Astrocyte of the hippocampus (primary cell): ENCODE measurements at places on chromosomes 12 and 14.

DNA sequence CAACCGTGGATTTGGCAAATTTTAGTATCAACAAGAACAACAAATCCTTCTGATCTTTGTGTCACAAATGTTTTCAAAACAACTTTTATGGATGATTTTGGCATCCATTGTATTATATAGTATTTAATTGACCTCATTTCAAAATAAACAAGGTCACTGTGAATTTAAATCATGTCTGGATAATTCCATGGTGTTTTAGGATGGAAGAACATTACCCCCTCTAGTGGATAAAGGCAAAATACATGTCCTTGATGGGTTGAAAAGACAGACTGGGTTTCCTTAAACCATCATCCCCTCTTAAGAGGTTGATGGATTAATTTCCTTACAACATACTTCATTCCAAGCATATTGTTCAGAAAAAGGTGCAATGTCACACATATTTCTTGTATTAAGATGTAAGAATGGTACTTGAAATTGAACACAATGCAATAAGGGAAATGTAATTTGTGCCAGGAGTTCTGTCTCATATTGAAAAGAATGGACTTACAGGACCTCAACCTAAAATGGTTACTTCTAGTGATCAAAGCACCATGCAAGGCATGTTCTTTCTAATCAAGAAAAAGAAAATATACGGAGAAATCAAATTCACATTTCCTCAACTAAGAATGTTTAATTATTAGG lies 352.0 kb downstream of the BCAT1 start:
- peak; percentile 65 for DNase-seq

DNA sequence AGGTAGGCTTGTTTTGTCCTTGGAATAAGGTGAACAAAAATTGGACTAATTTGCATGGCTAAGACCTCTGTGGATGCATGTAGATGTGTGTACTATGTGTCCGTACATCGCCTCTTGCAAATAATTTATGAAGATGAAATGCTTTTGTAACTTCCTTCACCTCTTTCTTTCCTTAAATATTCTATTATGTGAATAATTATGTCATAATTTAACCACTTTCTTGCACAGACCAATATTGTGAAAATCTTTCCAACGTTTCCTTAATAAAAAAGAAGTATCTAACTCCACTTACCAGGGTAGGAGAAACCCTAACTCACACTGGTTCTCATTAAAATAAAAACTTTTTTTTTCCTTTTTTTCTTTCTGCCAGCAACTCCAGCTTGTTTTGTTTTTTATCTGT lies 4.0 kb downstream of the NANOG start:
- DNase-seq, result no peak

DNA sequence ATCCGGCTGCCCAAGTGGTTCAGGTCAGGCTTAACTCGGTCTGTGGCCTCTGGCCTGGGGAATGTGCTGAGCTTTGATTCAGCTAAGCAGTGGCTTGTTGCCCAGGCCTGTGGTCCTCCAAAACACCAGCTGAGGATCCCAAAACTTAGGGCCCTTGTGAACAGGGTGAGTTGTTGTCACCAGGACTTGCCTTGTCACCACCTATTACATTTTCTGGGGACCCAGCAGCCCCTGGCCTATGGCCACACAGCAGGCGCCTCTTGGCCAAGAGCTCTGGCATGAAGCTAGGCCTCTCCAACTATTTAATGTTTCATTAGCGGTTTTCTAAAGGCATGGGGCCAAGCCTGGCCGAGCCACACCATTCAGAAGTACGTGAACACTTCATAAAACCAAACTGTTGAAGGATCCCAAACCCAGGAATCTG lies 343.7 kb downstream of the CACNA1C start:
- DNase-seq, result peak; percentile 89

- peak; percentile 98 for DNase-seq
Measured at GRCh38 chr14:68232300-68233055, 412.9 kb downstream of the RAD51B start.

DNA sequence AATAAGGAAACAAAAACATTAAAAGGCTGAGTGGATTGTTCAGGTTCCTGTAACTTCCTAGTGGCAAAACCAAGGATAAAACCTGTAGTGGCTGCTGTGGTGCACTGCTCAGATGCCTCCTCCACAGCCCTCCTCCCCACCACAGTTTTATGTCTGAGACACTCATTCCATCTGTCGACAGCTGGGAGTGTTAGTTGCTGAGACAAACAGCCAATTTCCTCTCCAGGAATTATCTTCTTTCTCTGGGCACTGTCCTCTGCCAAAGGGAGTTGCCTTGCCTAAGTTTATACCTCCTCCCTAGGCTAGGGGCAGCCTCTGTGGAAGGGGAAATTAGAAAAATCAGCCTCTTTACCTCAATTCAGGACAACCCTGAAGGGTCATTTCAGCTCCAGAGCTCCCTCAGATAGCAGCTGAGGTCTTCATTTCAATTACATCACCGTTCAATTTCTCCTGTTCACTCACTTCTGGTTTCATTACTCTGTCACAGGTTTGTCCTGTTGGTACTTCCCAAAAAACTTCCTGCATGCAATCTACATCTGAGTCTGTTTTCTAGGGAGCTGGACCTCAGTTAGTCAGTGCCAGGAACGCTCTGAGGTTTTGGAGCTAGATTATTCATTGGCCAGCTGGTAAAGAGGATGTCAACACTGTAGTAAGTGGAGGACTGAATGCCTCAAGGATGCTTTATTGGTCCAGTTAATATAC lies 74.9 kb upstream of the ATP2B1 start:
- no peak for DNase-seq

DNA sequence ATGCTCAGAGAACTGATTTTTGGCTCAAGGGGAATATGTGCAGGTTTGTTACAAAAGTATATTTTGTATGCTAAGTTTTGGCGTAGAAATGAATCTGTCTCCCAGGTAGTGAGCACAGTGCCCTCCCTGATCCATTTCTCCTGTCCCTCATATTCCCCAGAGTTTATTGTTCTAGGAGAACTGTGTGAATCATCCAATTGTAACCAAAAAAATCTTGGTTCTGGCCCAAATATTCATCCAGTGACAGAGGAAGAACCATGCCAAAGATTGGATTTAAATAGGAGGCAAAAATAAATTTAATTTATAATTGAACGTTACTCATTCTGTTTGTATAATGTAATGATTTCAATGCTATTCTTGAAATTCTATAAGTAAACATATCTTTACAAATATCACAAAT lies 4.8 kb downstream of the CATSPERB start:
- no peak for DNase-seq

DNA sequence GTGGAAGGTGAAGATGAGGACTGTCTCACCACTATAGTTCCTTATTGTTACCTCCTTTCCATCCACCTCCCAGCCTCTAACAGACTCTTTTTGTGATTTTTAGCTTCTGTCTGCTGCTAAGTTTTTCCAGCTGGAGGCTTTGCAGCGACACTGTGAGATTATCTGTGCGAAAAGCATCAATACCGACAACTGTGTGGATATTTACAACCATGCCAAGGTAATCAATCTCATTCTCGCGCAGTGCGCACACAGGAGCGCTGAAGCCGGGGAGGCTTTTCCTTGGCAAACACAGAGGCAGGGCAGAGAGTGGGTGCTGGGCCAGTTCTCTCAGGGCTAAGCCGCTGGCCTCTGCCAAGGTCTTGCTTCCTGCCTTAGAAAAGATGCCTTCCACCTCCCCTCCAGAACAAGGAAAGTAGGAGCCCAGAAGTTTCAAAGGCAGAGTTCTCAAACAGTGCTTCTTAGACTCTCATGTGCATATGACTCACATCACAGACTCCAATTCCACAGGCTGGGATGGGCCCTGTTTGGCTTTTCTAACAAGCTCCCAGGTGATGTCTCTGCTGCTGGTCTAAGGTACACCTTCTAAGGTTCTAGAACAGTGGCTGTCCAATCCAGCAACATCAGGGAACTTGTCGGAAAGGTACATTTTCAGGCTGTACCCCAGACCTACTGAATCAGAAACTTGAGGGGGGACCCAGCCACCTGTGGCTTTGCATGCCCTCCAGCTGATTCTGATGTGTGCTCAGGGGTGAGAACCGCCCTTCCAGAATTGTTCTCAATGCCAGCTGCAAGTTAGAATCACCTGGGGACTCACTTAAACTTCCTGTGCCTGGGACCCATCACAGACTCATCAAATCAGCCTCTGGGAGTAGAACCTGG lies 33.8 kb upstream of the PWP1 start:
- DNase-seq, result peak; percentile 37

DNA sequence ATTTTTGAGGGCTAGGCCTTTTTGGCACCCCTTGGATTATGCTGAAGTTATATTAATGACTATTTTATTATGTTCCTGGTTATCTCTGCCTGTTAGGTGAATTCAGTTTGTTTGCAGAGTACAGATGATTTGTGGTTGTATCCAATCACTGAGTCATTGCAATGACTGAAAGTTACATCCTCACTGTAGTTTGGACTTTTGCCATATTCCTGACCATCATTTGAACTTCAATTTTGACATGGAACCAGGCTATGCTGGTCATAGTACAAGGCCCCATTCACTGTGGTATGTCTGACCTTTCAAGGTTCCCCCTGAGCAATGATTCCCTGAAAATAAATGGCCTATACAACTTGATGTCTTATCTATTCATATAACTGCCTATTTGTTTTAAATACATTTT lies 621.0 kb downstream of the CCER1 start:
- peak; percentile 1 for DNase-seq

GRCh38 chr12:130945786-130946492 lies 7.8 kb upstream of the ADGRD1 start:
- DNase-seq, result no peak

DNA sequence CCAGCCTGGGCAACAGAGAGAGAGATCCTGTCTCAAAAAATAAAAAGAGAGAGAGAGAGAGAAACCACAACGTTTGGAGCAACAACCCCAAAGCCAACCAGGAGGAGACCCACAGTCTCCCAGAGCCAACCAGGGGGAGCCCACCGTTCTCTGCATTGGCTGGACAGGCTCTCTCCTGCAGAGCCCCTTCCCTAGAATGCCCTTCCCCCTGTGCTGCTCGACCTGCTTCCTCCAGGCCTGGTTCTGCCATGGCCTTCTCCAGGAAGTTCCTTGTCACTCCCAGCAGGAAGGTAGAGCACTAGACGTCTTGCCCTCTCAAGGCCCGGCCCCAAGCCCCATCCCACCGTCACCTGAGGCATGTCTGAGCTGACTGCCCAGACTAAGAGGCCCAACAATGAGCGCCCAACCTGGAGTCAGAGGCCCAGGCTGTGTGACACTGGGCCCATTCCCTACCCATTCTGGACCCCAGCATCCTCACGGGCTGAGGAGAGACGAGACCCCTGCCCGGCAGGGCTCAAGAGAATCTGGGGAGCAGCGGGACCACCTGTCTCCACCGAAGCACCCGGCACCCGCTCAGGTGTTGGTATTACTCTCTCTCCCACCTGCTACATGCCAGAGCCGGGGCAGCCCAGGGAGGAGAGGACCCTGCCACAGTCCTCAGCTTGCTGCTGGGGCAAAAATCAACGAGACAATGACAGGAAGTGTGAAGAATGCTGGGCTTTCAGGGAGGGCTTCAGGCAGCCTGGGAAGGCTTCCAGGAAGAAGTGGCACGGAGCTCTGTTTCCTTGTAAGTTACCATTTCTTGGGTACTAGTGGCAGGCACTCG lies 61.2 kb downstream of the DIO3 start:
- no peak for DNase-seq

DNA sequence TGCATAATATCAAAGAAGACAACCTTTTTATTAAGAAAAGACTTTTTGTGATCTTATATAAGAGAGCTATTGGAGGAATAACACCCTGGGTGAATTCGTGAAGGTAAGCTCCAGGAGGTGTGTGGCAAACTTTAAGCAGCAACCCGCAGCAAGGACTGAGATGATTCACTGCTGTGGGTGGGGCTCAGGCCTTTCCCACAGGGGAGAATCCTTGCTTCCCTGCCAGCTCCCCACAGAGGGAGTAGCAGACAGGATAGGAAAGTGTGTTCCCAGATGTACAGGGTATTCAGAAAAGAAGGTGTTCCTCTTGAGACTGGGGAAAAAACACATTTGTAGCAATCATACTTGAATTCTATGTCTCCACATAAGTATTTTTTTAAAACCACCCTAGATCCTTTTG lies 9.2 kb downstream of the NDUFA12 start:
- DNase-seq, result peak; percentile 74

- DNase-seq, result no peak
Measured at GRCh38 chr14:38129705-38130104, 78.0 kb upstream of the SSTR1 start.

DNA sequence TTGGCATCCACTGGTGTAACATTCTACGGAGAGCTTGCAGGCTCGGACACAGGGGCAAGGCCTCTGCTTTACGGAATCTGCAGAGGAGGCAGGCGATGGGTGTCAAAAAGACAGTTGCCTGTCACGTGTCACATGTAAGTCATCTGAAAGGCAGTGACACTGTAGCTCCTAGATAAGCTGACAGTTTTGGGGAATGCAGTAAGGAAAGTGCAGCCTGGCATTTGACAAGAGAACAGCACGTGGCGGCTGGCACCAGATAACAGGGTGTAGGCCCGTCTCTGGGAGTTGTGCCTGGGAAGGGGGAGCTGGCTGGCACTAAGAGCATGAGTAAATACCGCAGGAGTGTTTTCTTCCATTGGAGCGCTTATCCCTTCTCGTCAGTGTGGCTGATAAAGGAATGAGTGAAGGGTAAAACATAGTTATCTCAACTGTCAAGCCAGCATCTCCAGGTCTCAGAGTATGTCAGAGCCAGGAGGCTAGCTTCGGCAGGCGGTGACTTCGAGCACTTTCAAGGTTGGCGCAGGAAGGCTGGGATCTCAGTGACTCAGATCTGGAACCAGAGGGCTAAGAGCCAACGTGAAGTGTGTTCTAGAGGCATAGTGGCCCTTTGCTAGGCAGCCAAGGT lies 26.1 kb downstream of the ADCK1 start:
- DNase-seq, result no peak

DNA sequence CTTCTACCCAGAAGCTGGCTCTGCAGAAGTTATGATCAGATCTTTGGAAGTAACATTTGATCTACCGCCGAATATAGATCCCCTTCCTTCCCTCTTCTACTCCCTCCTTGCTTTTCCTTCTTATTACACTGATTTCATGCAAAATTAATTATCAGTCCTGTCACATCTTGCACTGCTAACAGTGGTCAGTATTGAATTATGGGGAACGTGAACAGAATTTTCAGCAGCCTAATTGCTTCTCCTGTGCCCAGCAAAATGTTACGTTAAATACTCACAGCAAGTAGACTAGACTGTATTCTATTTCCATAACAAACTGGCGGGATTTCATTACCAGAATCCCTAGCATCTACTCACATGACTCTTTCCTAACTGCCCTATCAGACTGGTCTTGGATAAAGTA lies 596.9 kb downstream of the DIO2 start:
- no peak for DNase-seq

GRCh38 chr12:30599608-30600007 lies 96.1 kb downstream of the IPO8 start:
- no peak for DNase-seq

- no peak for DNase-seq
Measured at GRCh38 chr14:35416108-35416750, 11.7 kb upstream of the NFKBIA start.

DNA sequence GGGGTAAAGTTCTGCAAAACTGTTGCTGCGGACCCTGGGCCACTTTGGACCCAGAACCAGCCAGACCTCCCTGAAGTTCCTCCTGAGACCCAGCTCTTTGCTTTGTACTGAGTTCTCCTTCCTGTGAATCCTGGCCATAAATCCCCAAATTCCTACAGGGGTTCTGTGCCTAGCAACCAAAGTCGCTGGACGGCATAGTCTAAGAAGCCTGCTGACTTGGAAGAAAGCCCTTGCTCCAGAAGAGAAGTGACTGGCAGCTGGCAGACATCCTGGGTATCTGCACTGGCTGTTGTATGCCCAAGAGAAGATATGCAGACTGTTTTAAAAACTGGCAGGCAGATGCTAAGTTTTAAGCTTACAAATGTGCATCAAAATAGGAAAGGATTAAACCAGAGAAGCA lies 99.9 kb upstream of the SLC24A4 start:
- DNase-seq, result no peak

GRCh38 chr12:105315130-105315529 lies 15.4 kb upstream of the C12orf75 start:
- no peak for DNase-seq

- DNase-seq, result no peak
Measured at GRCh38 chr12:48602192-48602989, 32.5 kb upstream of the LALBA start.
